Mesendoderm (in vitro differentiated cells): ENCODE measurements at places on chromosomes 5 and 9.
A peak's percentile ranks its signal among the peaks of the same experiment; 100 is the strongest.

DNA sequence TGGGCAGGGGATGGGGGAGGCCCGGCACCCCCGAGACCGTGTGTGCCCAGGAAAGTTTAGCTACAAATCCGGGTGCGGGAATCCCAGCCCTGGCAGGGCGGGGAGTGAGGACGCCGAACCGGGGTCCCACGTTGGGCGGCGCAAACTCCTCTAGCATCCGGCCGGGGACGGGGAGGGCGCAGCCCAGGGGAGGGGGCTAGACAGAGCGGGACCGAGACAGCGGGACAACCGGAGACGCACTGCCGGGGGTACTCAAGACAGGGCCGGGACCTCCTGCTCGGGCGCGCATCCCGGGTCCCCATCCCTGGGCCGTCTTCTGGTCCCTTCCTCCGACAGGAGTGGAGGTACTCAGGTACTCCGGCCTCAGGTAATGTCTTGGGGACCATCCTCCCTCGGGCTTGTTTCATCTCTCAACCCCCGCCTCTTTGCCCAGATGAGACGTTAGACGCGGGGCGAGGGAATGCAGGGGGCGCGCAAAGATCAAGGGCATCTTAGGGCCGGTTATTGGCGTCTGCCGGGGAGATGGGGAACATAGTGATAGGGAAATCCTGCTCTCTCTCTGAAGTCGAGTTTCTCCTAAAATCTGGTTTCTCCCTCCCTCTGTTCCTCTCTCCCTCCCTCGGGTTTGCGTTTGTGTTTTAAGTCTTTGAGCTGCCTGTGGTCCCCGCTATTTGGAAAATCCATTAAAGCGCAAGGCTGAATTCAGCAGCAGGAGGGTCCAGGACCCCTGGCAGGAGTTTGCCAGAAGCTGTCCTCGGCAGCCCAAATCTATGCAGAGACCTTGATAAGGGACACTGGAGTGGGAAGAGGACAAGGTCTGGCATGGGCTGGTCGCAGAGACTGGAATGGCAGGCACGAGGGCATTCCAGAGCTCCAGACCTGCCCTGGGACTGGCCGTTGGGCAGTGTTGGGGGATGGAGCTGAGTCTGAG is 815 bp downstream of the PDZD2 start:
- DNase-seq = peak; percentile 53

DNA sequence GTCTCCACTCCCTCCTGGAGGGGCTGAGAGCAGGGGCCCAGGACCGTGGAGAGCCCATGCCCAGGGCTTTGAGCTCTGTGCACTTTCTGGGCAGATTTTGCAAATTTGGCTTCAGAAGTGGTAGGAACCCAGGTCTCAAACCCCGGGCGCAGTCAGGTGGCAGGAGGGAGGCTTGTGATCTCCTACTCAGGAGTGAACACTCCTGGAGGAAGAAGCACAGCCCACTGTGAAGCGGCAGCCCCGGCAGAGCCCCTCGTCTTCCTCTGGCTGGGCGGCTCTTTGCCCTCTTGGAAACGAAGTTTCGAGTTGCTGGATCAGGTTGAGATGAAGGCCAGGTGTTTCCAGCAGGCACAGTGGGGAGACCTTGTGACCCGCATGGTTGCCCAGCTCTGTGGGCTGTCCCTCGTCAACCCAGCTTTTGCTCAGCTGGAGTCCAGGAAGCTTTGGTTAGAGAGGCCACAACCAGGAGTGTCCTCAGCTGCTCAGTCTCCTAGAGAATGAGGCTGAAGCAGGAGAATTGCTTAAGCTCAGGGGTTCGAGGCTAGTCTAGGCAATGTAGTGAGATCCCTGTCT is 48.5 kb downstream of the WNK2 start:
- DNase-seq = no peak

- DNase-seq = peak; percentile 79
Measured at GRCh38 chr9:88991066-88992034, at the start of gene S1PR3. Gene S1PR3 (plus strand): TSS chr9:88991468. CDS start chr9:89001201, 9,733 bp downstream.

- peak; percentile 42 for DNase-seq
Measured at GRCh38 chr9:76419782-76420380, 25.7 kb upstream of the RFK start.

GRCh38 chr5:150778517-150779396 is at the start of gene SMIM3:
Gene SMIM3 (plus strand): TSS chr5:150778757. CDS start chr5:150795441, 16,684 bp downstream.
- DNase-seq = peak; percentile 84

DNA sequence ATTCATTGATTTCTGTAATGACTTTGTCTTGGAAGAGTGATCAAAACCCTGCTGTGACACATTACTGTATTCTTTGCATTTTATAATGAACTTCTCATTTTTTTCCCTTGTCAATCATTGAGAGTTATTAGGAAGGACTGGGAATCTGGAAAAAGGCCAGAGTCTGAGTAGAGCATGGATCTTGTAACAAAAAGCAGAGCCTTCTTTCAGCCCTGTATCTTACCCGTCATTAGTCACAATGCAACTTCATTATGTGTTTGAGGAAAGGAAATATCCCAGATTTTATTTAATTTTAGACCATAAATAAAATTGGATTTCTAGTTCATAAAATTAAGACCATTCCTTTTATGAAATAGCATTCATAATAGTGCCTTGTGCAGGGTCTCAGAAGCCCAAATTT is 131.4 kb downstream of the ARHGEF28 start:
- no peak for DNase-seq

GRCh38 chr5:30392897-30393296 is 800.6 kb upstream of the CDH6 start:
- DNase-seq = no peak

- DNase-seq = no peak
Measured at GRCh38 chr5:7759257-7759871, 91.6 kb downstream of the CFAP90 start.

GRCh38 chr5:59562756-59563389 is 330.7 kb downstream of the PDE4D start:
- DNase-seq = peak; percentile 99

GRCh38 chr9:117887383-117887782 is 183.2 kb downstream of the TLR4 start:
- no peak for DNase-seq

DNA sequence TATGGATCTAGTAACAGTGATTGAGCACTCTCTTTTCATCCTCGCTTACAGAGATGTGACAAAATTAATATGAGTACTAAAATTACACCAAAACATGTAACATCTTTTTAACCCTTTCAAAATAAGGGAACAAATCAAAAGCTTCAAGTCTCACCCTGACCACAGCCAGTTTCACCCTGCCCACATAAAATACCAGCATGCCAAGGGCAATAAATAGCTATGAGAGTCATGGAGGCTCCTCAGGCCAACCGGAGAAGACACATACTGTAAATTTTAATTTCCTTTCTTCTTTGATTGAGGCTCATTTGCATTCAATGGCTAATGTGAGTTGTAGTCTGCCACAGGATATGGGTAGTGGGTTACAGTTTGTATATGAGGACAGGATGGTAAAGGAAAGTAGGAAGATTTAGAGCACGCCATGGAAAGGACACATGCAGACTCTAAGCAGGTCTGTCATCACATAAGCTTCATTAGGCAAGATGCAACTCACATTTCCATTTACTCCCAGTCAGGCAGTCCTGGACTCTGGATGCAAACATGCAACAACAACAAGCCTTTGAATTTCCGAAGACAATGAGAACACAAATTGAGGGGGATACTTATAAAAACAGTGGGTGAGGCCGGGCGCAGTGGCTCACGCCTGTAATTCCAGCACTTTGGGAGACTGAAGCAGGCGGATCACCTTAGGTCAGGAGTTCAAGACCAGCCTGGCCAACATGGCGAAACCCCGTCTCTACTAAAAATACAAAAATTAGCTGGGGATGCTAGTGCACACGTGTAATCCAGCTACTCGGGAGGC is 11.3 kb downstream of the IL4 start:
- DNase-seq = no peak

DNA sequence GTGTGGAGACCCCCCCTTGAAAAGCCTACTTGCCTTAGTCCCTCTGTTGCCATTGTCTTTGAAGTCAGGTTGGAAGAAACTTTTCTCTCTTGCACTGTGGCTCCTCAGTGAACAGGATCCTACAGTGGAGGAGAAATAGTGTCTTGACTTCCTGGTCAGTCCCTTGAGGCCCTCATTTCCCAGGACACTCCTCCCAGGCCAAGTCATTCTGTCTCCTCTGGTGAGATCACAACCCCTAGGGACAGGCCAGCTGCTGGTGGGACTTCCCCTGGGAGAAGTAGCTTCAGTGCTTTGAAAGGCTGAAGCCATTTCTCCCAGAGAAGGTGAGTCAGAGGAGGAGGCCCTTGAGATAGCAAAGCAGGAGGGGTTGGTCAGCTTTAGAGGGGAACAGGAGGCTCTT is 10.1 kb upstream of the GRIA1 start:
- no peak for DNase-seq

- DNase-seq = no peak
Measured at GRCh38 chr5:156399323-156399722, 72.4 kb downstream of the SGCD start.

DNA sequence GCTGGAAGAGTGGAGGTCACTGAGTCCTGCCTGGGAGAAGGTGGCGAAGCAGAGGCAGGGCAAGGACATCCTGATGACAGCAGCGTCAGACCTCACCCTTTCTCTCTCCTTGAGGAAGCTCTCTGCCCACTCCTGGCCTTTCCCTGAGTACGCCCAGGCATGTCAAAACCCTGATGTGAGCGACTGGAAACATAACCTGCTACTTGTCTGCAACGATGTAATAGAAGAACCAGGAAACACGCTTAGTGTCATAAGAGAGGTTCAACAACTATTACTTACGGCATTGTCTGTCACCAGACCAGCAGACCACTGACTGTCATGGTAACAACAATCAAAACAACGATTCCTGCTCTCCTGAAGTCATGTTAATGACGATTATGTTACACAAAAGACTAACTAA is 152.4 kb downstream of the ACTL7B start:
- no peak for DNase-seq

GRCh38 chr9:11159318-11159862 is 546.6 kb upstream of the PTPRD start:
- no peak for DNase-seq

DNA sequence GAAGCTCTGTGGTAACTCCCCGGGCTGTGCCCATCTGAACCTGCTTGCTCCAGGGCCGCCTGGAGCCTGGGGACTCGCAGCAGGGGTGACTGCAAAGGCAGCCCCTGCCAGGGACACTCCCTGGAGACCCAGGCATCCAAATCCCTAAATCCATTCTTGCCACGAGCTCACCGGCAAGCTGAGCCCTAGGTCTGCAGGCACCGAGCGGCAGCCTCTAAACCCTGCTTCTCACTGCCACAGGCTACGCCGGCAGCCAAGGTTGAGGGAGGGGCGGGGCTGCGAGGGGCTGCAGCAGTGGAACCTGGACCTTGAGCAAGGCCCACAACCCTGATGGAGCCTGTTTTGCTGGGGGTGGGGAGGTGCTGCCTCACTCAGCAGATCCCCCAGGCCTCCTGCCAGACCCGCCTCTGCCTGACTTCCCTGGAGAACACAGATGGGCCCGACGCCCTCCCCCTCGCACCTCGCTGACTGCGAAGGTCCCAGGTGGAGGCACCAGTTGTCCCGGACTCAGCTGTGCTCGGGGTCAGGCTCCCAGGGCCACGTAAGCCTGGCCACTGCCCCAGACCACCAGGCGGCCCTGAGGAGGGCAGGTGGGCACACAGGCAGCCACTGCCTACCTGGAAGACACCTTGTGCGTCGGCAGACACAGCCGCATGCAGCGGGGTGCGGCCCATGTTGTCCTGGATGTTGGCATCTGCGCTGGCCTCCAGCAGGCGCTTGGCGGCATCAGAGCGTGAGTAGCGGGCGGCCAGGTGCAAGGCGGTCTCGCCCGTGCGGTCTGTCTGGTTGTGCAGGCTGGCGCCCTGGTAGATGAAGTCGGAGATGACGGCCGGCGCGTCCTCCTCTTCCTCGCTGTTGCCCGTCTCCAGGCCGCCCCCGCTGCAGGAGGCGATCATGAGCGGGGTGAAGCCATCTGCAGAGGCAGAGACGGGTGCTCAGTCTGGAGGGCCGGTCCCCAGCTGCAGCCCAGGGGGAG is 17.4 kb upstream of the SEC16A start:
- DNase-seq = no peak

GRCh38 chr5:38853753-38854470 is 8.1 kb downstream of the OSMR start:
- peak; percentile 25 for DNase-seq

- DNase-seq = no peak
Measured at GRCh38 chr9:98665501-98665900, 43.2 kb downstream of the GABBR2 start.

- DNase-seq = peak; percentile 93
Measured at GRCh38 chr9:100196215-100196614, 97.2 kb downstream of the INVS start.
